ENCODE measurements at places on chromosomes 13 and 19.
A peak's percentile ranks its signal among the peaks of the same experiment; 100 is the strongest.

DNA sequence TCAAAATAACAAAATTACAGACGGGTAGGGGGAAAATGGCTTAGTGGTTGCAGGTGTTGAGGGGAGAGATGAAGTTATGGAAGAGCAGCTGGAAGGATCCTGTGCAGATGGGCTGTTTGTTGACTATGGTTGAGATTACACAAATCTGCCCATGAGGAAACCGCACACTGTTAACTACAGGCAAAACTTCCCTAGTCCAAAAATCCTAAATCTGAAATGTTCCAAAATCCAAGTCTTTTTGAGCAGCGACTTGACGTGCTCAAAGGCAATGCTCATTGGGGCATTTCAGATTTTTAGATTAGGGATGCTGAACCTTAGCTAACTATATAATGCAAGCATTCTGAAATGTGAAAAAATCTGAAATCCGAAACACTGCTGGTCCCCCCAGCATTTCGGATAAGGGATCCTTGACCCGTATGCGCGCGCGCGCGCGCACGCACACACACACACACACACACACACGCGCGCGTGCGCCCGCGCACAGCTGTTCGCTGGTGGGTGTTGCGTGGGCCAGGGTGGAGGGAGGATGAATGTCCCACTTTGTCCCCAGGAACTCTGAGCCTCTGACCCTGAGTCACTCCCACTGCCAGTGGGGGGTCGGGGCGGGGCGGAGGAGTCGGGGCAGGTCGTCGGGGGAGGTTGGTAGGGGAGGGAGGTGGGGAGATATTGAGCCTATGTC, 6.8 kb downstream of the F2RL3 start:
- DNase-seq = no peak

DNA sequence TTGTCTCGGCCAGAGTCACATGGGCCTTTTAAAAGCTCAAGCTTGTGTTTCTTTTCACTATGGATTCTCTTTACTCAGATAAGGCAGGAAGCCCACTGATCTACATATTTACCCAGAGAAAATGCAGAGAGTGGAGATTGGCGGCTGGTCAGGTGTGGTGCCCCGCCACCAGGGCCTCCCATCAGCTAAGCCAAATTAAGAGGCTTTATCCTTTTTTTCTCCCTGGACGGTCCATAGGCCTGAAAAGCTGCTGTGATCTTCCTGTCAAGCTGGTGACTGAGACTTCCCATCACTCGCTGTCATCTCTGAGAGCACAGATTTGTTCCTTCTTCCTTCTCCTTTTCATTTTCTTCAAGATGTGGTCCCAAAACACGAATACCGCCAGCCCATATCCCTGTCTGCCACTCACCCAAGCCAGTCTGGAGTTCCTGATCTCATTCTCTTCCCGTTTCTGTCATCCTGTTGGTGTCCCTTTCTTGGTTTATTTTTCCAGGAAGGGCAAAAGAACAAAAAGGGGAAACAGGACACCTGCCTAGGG, 1.9 kb downstream of the SAFB start:
- DNase-seq = no peak

- no peak for DNase-seq
Observed at GRCh38 chr13:100513987-100514670, 74.5 kb downstream of the GGACT start.

DNA sequence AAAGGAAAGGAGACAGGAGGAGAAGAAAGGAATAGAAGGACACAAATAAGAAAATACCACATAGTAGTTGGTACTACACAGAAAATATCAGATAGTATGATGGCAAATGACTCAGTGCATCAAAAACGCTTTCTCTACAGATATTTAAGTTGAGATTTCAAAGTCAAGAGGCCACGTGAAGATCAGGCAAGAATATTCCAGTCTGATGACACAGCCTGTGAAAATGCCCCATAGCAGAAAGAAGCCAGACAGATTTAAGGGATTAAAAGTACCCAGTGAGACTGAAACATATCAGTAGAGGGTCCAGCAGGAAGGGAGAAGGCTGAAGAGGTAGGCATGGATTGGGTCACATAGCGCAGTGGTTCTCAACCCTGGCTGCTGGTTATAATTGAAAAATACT, 113.7 kb downstream of the VWA8 start:
- no peak for DNase-seq

DNA sequence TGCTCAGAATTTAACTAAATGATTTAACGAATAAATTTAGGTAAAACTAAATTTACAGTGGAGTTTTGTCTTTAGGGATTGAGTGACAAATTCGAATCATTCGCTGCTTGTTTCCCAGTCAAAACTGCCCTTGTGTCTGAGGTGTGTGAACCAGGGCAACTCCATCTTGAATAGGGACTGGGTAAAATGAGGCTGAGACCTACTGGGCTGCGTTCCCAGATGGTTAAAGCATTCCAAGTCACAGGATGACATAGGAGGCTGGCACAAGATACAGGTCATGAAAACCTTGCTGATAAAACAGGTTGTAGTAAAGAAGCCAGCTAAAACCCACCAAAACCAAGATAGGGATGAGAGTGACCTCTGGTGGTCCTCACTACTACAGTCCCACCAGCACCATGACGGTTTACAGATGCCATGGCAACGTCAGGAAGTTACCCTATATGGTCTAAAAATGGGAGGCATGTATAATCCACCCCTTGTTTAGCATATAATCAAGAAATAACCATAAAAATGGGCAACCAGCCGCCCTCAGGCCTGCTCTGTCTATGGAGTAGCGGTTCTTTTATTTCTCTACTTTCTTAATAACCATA, 10.2 kb upstream of the ANKRD10 start:
- DNase-seq = no peak

- no peak for DNase-seq
Observed at GRCh38 chr19:1400281-1401137, 833 bp downstream of the GAMT start.

DNA sequence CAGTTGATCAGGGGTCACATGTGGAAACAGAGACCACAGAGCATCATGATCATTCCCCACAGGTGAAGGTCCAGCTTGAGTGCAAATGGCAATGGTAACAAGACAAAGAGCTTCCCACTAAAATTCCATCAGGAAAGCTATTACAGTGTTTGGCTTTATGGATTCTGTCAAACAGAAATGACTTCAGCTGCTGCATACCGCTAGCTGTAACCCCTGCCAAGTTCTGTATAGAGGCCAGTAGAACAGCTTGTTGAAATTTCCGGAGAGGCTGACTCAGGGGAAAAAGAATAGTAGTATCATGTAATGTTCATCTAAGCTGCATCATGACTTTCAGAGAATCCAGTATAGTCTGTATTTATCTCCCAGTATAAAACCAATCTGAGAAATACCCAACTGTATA, 1704.7 kb downstream of the SLITRK5 start:
- DNase-seq = no peak

GRCh38 chr13:24218977-24219376, 58.5 kb downstream of the SPATA13 start:
- DNase-seq = no peak

GRCh38 chr13:31913459-31913858, 118.1 kb upstream of the FRY start:
- DNase-seq = no peak

DNA sequence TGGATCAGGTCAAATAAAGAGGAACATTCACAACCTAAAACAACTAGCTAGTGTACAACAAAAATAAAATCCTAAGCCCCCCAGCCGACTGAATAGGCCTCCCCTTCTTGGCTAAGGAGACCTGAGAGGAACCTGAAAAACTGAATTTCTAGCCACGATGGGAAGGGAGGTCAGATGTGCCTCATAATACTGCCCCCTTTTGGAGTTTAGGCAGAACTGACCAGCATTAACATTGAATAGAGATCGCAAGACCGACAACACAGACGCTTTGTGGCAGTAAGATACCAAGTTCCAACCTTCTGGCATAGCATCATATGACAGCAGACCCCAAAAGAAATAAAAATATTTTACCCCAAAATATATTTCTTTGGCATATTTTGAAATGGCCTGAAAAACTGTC, 15.9 kb downstream of the CBY2 start:
- no peak for DNase-seq

DNA sequence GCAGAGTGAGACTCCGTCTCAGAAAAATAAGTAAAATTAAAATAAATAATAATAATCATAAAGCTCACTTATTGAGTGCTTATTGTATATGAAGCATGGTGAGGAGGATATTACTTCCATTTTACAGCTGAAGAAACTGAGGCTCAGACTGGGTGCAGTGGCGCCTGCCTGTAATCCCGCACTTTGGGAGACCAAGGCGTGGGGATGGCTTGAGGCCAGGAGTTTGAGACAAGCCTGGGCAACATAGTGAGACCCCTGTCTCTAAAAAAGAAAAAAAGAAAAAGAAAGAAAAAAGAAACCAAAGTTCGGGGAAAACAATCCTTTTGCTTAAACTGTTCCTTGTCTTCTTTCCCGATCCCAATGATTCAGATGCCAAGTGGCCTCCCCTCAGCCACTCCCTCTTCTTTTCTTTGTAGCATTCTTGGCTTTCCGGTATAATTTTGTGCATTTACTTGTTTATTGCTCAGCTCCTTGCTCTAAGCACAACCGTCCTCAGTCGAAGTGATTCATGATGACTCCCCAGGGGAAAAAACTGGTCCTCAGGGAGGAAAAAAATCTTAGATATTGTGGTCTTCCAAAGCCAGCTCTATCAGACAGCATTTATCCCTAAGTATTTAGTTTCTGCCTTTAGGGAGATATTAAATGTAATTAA, 965 bp upstream of the EIF3G start:
- no peak for DNase-seq

- DNase-seq = no peak
Observed at GRCh38 chr19:7013678-7014077, 7.6 kb downstream of the MBD3L2B start.

GRCh38 chr19:51702825-51703574, 9.9 kb downstream of the SPACA6 start:
- DNase-seq = no peak

GRCh38 chr13:29165840-29166239, 345.7 kb downstream of the MTUS2 start:
- no peak for DNase-seq

DNA sequence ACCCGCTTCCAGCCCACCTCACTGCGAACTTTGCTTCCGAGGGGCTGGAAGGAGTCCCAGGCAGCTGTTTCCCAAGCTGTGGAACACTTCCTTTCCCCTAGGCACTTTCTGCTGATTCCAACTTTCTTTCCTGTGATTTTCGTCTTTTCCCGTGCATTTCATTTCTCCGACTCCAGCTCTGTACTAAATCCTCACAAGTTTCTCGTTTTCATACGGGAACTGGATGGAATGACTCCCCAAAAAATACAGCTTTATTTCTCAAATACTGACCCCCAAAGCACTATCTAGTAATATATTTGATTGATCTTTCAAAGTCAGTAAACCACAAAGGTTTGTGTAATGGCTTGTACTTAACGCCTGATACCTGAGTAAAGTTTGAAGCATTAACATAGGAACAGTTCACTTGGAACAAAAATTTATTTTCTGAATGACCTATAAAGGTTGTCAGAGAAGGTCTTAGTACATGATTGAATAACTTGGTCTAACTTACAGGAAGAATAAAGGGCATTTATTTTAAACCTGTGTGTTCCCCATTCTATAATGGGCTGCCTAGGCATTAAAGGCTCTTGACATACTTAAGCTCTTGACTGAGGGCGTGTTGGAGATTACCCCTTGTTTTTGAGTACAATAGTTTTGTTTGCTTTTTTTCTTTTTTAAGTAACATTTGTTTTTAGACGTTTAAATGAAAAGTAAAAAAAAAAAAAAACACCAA, 1.3 kb upstream of the PCDH9 start:
- no peak for DNase-seq

DNA sequence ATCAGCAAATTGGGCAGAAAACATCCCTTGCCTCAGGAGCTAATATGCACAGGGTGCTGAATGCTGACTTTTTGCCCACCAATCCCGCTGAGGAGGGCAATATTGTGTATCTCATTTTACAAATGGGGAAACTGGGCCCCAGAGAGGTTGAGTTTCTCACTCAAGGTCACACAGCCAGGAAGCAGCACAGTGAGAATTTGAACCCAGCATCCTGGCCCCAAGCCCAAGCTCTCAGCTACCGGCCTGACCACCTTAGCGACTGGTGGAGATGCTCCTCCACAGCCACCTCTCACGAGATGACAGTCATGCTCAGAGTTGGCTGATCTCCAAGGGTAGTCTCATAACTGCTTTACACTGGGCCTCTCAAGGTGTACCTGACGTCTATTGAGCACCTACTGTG, 3.5 kb downstream of the FBXW9 start:
- DNase-seq = no peak

GRCh38 chr13:44437356-44438233, 64.0 kb downstream of the SERP2 start:
- no peak for DNase-seq

DNA sequence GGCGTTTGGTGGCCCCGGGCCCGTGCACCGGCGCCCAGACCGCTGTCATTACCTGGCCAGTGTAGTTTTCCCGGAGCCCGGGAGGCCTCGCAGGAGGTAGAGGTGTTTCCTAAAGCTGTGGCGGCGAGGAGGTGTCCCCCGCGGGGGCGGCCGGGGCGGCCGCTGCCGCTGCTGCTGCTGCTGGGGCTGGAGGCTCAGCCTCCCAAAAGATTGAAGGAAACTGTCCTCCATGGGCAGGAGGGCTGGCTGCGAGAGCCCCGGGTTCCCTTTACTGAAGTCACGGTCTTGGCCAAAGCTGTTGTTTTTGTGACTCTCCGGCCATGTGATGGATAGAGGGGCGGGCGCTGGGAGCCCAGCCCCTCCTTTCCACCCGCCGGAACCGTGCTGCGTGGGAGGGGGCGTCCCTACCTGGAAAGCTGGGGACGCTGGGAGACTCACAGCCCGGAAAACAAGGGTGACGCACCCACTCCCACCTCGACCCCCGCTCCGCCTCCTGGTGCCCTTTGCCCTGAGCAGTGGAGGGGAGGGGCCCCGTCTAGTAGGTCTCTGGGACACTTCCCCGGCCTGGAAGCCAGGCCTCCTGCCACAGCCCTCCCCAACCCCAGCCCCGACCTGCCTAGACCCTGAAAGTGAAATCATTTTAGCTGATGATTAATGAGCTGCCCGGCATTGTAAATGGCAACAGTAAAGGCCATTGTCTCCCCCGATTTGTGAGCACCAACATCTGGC, at the start of gene N4BP2L1:
Gene N4BP2L1 (minus strand): TSS at position 279 of the 729 bp plus-strand sequence. CDS start 48 bp downstream, at position 231.
- DNase-seq = peak; percentile 58

DNA sequence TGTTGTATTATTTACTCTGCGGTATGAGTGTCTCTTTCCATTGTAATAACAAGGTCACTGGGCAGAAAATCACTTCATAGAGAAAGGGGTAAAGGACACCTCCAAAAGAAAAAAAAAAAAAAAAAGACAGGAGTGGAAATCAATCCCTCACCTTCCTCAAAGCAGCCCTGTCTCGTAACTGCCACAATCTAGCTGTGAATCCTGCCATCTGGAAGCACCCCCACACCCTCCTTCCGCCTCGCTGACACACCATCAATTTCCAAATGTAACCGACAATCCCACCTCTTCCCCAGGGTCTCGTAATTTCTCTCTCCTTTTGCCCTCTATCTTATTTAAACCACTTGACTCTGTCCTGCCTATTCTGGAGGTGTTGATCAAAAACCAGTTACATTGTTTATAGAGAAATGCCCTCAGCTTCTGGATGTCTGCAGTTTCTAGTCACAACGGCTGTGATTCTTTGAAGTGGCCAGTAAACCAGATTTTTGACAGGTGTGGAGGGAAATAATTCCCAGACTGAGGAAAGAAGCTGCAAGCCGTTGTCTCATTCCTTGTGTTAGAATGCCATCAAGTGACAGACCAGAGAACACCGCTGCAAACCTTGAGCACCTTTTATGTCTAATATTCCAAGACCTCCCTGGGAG, 9.1 kb upstream of the POP4 start:
- no peak for DNase-seq

All from stimulated activated CD8-positive, alpha-beta memory T cell treated with anti-CD3 and anti-CD28 coated beads, Interleukin-7, amount 100 ng/mL, for 1 hour (primary cell).